ENCODE measurements at places on chromosomes 6 and 20.

GRCh38 chr6:34656378-34657036 lies 40.1 kb downstream of the ILRUN start:
- no peak for DNase-seq

DNA sequence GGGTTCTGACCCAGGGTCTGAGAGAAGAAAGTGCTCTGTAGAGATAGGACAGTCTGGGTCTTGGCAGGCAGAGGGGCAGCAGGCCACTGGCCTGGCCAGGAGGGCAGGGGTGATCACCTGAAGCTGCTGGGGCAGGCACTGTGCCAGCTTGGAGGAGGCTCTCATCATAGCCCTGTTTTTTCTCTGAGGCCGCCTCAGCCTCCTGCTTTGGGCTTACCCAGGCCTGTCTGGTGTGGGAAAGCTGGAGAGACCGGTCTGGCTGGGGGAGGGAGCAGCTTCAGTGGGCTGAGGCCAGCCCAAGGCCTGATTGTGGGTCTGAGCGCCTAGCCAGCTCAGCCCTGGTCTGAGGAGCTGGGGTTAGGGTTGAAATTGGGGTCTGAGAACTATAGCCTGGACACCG lies 3.9 kb downstream of the LPIN3 start:
- DNase-seq = no peak

DNA sequence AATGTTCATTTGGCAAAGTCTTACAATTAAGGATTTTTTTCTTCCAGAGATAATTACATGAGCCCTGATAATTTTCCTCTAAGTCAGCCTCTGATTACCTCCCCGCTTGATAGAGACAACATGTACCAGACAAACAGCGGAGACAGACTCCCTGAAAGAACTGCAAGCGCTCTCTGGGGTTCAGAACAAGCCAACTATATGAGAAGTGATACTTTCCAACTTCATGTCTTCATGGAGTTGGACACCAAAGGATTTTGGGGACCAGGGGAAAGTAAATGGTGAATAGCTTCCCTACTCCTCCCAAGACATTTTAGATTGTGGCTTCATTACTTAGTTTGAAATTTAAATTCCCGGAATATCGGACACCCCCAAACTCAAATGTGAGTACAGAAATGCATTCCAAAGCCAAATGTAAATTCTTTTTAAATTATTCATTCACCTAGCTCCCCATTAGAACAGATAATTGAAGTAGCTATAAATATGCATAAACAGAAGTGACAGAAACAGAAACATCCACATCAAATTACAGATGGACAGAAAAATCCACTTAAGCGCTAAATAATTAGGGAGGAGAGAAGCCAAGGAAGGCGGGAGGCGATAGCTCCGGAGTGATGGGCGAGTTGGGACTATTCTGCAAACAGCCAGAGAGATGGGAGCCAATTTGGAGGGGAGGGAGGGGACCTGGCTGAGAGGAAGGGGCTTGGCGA lies 129.7 kb upstream of the AKAP12 start:
- DNase-seq = no peak

DNA sequence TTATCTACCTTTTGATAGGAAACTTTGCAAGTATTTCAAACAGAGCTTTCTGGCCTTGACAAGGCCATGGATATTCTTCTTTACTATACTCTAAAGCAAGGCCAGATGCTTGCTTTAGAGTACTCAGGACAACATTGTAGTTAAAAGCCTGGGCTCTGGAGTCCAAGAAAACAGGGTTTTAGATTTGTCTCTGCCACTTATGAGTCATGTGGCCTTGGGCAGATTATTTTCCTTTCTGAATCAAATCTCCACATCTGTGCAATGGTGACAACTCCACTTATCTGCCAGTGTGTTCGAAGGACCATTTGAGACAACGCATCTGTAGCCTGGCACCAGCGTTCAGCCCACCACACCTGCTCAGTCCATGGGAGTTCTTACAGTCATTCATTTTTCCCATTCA lies 265.9 kb upstream of the RIN2 start:
- DNase-seq = no peak

DNA sequence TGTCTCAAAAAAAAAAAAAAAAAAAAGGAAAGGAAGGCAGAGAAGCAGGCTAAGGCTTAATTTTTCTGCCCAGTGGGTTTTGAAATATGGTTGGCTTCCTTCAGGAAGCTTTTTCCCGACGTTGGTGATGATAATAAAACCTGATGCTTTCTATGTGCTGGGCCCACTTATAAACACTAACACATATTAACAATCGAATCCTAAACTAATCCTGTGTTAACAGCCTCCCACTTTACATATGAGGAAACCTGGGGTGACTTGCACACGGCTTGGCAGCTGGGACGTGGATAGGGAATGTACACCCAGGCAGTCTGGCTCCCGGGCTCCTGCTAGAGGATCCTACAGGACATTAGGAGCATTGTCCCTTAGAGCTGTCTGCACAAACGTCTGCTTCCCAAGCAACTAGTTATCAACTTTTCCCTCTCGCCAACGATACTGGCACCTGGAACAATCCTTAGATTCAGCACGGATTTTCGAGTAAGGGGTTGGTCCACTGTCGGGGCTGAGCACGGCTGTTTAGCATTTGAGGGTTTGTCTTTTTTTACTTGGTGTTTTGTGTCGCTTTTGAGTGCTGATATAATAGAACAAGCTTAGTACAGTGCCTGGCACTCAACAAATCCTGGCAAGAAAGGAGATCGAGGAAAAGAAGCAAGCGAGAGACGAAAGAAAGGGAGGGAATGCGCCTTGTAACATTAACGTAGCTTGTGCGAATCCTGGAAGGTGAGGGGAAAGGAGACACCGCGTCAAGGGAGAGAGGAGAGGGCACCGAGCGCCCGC lies 622 bp upstream of the KIZ start:
- peak; percentile 54 for DNase-seq

DNA sequence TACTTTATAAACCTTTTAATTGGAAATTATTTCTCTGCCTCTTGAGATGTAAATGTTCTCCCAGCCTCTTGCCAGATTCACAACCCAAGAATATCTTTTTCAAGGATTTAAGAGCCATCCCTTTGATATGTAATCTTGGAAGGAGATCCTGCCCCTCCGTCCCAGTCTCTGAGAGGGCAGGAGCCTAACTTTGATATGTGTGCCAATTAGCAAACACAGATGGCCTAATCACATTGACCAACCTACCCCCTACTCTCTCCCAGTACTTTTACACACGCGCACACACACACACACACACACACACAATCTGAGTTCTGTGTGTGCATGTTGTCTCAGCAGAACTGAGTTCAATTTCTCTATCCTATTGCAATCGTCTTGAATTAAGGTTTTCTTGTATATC lies 623.8 kb downstream of the PHF3 start:
- DNase-seq = no peak

GRCh38 chr6:167227984-167228383 lies 63.1 kb upstream of the UNC93A start:
- DNase-seq = no peak

DNA sequence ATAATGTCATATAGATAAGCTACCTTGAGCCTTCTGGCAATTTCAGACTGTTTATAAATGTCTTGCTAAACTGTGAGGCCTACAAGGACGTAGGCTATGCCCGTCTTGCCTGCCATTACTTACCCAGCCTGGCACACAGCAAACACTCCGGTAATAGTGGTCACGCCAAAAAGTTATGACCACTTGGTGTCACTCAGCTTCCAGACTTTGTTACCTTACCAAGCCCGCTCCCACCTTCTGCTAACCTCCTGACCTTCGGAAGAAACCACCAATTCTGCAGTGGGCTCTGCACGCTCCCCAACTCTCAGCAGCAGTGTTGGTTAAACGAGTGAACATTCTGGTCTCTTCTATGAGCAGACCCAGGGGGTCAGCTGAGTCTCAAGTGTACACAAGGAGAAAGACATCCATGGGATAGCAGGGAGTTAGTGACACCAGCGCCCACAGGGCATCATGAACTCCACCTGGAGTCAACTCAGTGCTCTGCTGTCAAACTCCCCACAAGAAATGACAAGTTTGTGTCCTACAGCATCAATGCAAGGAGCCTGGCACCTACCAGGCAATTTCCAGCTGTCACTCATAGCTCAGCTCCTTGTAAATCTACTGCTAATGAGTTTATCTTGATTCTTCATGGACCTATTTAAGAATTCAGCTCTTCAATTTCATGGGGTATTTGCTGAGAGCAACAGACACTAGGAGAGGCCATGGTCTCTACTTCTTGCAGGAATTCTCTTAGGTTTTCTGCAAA lies 119.9 kb downstream of the TTLL2 start:
- DNase-seq = no peak

- DNase-seq = no peak
Measured at GRCh38 chr6:121460170-121460569, 24.7 kb downstream of the GJA1 start.

DNA sequence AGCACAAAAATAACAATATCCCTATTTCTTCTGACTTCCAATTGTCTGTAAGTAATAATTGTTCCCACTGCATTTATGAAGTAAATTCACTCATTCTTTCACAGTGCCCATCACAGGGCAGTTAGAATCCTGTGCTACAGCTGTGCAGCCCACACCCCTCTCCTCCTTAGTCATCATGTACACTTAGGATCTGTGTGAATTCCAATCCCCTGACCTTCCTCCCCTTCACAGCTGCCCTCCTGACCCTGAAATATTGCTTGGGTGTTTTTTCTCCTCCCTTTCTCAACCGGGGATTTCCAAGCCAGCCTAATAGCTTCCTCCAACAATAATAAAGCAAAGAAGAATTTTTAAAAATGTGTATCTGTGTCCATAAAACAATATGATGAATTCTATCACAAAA lies 91.5 kb upstream of the BEND6 start:
- DNase-seq = no peak

- DNase-seq = no peak
Measured at GRCh38 chr20:52379723-52380336, 188.3 kb upstream of the ZFP64 start.

DNA sequence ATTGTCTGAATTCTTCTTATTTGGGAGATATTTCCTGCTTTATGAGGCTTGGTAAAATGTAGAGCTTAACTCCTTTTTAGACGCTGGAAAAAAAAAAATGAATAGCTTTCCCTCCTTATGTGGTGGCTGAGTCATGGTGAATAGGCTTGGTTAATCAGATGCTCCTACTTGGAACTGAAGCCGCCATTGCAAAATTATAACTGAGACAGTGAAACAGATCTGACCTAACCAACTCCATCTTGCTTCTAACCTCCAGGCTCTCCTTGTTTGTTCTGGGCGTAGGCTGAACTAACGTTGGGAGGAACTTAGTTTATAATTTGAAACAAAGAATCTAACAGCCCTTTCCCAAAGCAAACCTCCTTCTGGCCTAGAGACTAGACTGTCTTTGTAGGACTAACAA lies 43.2 kb upstream of the PLCB4 start:
- DNase-seq = no peak

- no peak for DNase-seq
Measured at GRCh38 chr6:118281291-118281690, 266.8 kb upstream of the PLN start.

DNA sequence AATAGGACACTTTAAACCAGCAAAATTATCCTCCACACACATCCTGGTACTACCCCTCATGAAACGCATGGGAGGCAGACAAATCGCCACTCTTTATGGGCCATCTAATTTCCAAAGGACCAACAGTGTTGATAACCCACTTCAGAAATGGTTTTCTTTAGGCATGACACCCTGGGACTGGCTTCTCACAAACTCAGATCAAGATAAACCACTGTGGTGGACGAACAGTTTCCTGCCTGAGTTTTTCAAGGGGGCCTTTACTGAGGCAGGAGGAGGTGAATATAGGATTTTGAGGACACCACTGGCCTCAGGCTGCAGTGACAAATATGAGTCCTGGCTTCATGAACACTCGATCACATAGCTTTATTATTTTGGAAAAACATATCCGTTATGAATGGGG lies 26.0 kb downstream of the TRAM2 start:
- no peak for DNase-seq

GRCh38 chr6:26507658-26508057 lies 7.6 kb downstream of the BTN1A1 start:
- no peak for DNase-seq

GRCh38 chr6:132161283-132161682 lies 210.1 kb upstream of the CCN2 start:
- DNase-seq = peak; percentile 11

GRCh38 chr6:138242987-138243592 lies 24.8 kb upstream of the PBOV1 start:
- DNase-seq = no peak

GRCh38 chr6:109449064-109449794 lies 6.3 kb downstream of the MICAL1 start:
- DNase-seq = no peak

Measured in NCI-H524 (cell line).